NCI-H1048 (cell line): ENCODE measurements at places on chromosomes 12 and 14.

GRCh38 chr14:102229071-102229738, 75.8 kb downstream of the MOK start:
- DNase-seq, result no peak

- DNase-seq, result no peak
Observed at GRCh38 chr12:58139894-58140293, 198.5 kb downstream of the ATP23 start.

GRCh38 chr12:25583545-25583944, 30.5 kb upstream of the LMNTD1 start:
- DNase-seq, result no peak

DNA sequence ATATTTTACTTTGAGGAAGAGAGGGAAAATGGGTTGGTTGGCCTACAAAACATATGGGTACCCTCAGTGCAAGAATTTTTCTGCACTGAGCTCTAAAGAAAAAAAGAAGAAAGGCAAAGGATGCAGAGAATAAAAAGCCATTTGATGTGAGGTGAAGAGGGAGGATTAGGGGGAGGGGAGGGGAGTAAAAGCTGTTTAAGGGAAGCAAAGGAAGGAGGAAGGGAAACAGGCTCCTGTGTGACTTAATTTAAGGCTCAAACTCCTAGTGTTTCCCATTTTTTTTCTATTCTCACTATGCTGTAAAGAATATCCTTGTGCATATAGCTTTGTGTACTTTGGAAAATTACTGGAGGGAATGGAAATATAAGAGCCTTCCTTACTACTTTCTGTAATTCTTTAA, 78.7 kb downstream of the NKX2-1 start:
- no peak for DNase-seq

GRCh38 chr14:94659901-94660300, 47.7 kb downstream of the SERPINA3 start:
- DNase-seq, result no peak

- DNase-seq, result no peak
Observed at GRCh38 chr12:95762123-95762785, 28.3 kb downstream of the NTN4 start.

DNA sequence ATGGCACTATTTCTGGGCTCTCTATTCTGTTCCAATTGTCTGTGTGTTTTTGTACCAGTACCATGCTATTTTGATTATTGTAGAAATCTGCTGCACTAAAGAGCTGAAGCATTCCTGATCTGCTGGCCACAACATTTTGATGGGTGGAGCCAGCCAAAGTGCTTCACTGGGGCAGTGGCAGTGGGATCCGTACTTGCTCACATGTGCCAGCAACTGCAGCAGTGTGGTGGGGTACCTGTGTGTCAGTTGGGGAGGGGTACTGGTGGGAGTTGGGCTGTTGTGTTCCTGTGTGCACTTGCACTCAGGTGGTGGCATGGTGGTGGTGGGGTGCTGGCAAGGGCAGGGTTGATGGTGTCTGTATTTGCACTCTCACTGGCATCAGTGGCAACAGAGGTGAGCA, 204.6 kb upstream of the ALG10 start:
- DNase-seq, result no peak
